Sigmoid colon (tissue), 7 donors: ENCODE measurements at places on chromosomes 5 and 9. TPM values are rescaled to one million over a fixed set of nuclear protein-coding genes. Genes with fewer than 3 reads are reported as not detected.

DNA sequence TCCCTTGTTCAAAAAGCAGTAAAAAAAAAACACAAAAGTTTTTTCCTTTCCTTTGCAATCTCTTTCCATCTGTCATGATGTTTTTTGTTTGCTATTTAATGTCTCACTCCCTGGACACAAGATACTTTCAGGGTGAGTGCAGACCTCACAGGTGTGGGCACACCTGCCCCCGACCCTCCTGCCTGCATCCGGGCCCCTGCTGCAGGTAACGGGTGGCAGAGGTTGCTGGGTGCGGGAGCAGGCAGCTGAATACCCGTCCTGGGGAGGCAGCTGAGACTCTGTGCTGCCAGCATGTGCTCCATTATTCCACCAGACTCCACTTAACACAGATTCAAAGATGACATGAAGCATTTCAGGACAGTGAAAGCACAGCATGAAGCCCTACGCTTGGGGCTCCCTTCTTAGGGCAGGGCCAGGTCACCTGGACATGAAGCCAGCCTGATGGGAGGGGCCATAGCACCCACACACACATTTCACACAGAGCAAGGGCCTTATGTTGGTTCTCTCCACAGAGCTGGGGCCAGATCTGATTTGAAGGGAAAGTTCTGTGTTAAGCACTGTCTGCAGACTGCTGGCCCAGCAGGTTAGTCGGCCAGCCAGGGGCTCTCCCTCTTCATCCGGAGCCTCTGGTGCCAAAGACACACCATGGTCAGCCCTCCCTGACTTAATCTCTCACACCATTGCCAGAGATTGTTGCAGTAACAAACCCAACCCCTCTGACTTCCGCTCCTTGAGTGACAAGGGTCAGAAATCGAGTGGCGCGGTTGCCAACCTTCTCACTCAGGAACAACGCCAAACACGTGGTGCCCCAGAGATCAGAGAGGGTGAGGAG is 13.0 kb downstream of the NEK6 start:
- no peak for DNase-seq

The WNK2 gene
- 16.0 TPM for total RNA-seq

- DNase-seq, result no peak
Measured at GRCh38 chr9:131810351-131811170, 70.7 kb upstream of the RAPGEF1 start.

The SPAAR gene
- total RNA-seq, result 3.2 TPM

The BNC2 gene
- 195 TPM for total RNA-seq

GRCh38 chr5:93328833-93329232 is 252.2 kb downstream of the NR2F1-AS1 start:
- no peak for DNase-seq

The RGMB gene
- 32.1 TPM for total RNA-seq

- no peak for DNase-seq
Measured at GRCh38 chr9:112341730-112342129, 8.3 kb upstream of the PTBP3 start.

DNA sequence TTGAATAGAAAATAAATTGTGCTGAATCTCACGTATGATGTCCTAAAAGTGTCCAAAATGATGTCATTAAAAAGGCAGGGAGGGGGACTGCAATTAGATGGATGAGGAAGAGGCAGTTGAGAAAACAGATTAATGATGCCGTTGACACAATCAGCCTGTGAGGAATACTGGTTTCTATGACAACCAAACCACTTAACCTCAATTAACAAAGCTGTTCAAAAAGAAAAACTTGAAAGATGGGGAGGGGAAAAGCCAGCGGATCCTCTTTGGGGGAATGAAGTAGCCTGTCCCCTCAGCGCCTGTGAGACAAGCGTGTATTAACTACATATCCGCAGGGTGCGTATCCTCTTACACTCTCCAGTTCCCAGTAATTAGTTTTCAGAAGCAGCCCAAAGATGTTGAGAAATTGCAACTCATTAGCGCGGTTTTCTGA is 160.7 kb downstream of the TTC39B start:
- no peak for DNase-seq

DNA sequence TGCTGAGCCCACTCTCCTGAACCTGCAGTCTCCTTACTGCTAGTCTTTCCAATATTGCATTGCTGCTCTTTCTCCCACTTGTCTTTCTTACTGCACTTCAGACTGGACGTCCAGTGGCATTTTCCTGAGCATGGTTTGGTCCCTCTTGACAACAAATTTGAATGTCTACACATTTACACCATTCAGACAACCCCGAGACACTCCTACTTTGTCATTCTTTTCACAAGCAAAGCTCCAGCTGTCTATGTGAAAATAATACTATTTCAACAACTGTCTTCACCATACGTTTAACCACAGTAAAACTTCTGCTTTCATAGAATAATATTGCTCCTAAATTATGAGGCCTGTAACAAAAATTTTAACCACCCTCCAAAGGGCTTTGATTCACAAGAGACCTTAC is 10.4 kb upstream of the APTX start:
- DNase-seq, result no peak

The C5 gene
- total RNA-seq, result 4.6 TPM

- no peak for DNase-seq
Measured at GRCh38 chr9:109775516-109775915, 4.5 kb upstream of the PALM2AKAP2 start.

DNA sequence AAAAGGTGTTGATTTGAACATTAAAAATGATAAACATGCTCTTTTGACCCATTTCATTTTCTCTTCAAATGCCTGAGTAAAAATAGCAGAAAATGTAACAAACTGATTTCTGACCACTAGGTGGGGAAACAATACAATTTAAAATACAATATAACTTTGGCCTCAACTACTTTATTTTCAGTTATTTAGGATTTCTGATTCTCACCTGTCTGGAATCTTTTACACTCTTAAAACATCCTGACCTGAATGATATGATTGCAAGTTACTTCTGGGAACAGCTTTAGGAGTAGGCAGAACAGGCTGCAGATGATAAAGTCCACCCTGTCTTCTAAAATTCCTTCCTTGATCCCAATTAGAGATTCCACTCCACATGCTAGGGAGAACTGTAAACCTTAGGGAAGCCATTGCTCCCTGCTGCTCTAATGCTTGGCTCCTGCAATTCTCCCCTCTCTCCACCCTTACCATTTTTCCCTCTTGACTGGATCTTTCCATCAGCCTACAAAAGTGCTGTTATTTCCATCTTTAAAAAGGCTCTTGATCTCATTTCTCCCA is 70.3 kb downstream of the FYB1 start:
- DNase-seq, result no peak

DNA sequence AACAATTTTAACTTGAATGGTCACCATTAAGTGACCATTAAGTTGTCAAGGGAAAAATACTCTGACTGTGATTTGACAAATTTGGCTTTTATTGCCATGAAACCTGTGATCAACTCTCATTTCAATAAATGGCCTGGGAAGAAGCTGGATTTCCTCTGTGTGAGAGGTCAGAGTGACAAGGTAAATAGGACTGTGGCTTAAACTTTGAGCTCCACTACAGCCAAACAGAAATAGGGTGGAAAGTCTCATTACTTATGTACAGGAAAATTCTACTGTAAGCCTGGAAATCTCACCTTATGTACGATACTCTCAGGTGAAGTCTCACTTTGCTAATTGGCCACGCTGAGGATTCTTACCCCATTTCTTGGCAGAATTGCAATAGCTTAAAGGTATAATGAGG is 67.3 kb downstream of the NPR3 start:
- no peak for DNase-seq

The RASGRF2 gene
- 7.2 TPM for total RNA-seq

- DNase-seq, result no peak
Measured at GRCh38 chr5:158888206-158888605, 211.5 kb downstream of the EBF1 start.

The CBY3 gene
- not detected for total RNA-seq

GRCh38 chr5:73499187-73499586 is 945 bp downstream of the BTF3 start:
- no peak for DNase-seq

The SH3GL2 gene
- total RNA-seq, result 0.68 TPM

DNA sequence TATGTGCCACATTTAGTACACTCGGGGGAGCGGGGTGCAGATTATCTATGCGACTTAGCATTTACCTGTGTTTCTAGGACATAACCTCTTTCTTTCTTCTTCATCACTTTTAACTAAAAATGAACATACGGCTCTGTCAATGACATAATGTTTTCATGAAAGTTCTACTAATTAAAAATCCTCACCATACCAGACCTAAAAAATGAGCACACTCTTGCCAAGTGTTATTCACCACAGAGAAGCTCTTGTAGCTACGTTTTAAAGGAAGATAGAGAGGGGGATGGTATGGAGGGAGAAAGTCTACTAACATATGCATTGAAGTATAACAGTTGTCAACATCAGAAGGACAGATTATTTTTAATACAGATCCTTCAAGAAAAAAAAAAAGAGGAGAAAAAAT is 1.6 kb downstream of the CDH10 start:
- DNase-seq, result no peak

The PCDHGA1 gene
- total RNA-seq, result 0.71 TPM

- DNase-seq, result no peak
Measured at GRCh38 chr5:36414869-36415282, 113.2 kb upstream of the RANBP3L start.

DNA sequence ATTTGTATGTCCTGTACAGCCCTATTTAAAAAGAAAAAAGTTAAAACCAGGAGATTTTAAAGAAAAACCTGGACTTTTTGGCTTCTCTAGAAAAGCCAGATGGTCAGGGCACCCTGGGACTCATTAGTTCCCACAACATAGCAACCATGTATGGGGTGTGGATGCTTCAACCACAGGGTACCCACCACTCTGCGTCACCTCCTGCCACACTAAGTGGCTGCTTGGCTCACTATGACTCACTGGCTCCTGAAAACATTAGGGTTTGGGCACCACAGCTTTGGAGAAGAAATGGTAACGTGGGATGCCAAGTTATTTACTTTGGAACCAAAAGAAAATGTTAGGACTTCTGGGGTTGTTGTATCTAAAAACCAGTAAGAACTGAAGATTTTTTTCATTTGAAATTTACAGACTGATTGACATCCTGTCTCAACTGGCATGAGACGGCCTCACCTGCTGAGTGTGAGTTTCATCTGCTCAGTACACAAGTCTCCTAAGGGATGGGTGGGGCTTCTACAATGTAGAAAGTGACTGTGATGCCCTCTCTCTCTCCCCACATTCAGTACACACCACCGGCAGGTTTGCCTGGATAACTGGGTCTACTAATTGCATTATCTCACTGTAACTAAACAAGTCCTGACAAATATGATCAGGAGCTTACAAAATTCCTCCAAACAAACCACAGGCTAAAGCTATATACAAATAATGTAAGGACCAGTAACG is 103.9 kb downstream of the ESM1 start:
- DNase-seq, result no peak

The FAT2 gene
- not detected for total RNA-seq

GRCh38 chr5:157115502-157115901 is 6.7 kb upstream of the HAVCR2 start:
- no peak for DNase-seq

DNA sequence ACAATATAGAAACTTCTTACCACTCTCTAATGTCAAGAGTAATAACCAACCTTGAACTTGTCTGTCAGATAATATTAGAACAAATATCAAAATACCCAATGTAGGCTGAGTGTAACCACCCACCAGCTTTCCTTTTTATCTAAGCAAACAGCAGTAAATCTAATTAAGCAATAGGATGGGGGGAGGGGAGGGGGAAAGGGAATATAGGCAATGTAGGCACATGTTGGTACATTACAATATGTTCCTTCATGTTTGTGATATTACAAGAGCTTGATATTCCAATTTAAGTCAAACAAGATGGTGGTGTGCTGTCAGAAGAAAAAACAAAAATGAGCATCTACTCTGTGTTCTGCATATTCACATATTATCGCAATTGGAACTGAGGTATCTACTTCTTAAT is 158.2 kb downstream of the DENND1A start:
- no peak for DNase-seq

DNA sequence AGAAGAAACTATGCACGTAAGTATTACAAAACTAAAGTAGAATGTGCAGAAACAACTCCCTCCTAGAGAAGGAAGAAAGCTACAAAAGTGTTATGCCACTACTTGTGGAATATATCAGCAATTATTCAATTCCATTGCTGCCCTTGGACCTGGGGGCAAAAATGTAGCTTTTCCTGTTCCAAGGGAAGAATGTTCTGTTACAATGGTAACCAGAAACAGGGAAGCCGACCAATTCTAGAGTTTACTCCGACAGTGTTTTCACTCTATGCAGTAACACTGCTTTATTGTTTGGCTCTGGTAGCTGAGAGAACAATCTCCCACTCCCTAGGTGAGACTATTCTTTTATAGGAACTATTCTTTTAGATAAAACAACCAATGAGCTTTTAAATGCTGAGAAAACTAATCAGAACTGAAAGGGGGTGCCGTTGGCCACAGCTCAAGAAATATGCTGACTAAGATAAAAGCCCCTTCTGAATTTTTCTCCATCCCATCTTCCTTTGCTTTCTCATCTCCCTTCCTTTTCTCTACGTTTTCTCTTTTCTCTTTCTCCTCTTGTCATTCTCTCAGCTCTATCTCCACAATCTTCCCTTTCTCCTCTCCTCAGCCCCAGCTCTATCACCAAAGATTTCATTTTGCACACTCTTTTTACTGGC is 54.1 kb downstream of the SLC1A3 start:
- DNase-seq, result no peak

GRCh38 chr5:5316334-5316733 is 106.1 kb upstream of the ICE1 start:
- no peak for DNase-seq

GRCh38 chr9:36328798-36329411 is 70.7 kb upstream of the GNE start:
- no peak for DNase-seq

GRCh38 chr5:135991429-135991828 is 36.6 kb upstream of the LECT2 start:
- DNase-seq, result no peak

The ADGRD2 gene
- total RNA-seq, result not detected

The COL5A1 gene
- 24.2 TPM for total RNA-seq

GRCh38 chr9:130579738-130580463 is 524 bp downstream of the FUBP3 start:
- DNase-seq, result no peak

GRCh38 chr5:29547236-29547865 is 1646.1 kb upstream of the CDH6 start:
- no peak for DNase-seq

DNA sequence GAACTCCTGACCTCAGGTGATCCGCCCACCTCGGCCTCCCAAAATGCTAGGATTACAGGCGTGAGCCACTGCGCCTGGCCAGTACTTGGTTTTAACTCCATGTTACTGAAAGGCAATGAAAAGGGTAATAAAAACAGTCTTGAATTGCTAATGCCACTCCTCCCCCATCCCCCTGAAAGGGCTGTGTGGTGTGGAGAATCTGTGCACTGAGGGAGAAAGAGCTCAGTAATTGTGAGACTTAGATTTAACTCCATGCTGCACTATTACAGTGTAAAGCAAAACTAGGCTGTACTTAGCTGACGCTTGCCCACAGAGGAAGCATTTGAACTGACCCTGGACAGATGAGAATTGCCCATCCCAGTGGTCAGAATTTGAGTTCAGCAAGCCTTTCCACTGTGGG is 1662.4 kb upstream of the ACO1 start:
- DNase-seq, result no peak

- DNase-seq, result no peak
Measured at GRCh38 chr5:163964671-163965070, 459.3 kb downstream of the MAT2B start.

The SLC38A9 gene
- 12.5 TPM for total RNA-seq

- no peak for DNase-seq
Measured at GRCh38 chr5:157596487-157596886, 20.9 kb upstream of the ADAM19 start.

The GLRA1 gene
- total RNA-seq, result not detected
